ENCODE measurements at places on chromosomes 7 and 10.

- peak overlapping the region; percentile 88 for H3K27ac ChIP-seq
- no peak for DNase-seq
- H3K27me3 ChIP-seq: no peaks in the 10 kb centered on the region
- H3K4me3 ChIP-seq: peak overlapping the region; percentile 7
Measured at GRCh38 chr7:135757719-135758411, 9.3 kb upstream of the FAM180A start.

DNA sequence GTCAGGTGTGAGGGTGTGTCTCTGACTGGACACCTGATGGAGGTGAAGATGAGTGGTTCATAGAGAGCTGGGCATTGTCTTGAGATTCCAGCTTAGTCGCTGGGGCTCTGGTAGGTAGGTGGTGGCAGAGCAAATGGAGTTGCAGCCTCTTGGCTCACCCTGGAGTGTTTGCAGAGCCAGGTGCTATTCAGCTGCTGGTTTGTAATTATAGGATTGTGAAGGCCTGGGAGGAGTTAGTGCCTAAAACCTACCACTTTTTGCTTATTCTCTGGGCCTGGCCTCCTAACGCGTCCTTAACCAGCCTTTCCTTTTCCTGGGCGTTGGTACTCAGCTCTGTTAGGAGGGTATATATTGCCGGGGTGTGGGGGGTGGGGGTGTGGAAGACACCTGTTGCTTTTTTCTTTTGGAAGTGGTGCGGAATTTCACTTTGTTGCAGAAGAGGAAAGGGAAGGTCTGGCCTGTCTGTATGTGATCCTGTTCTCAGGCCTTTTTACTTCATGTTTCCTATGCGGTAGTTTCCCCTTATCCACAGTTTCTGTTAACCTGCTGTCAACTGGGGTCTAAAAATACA lies 3.2 kb downstream of the PPRC1 start:
- H3K27me3 ChIP-seq: no peaks in the 10 kb centered on the region
- no peak overlapping the region for H3K4me3 ChIP-seq
- H3K27ac ChIP-seq: no peak overlapping the region
- peaks cover 20% of the 10 kb centered on the region for H3K36me3 ChIP-seq

GRCh38 chr7:51234139-51234538 lies 82.5 kb downstream of the COBL start:
- H3K4me1 ChIP-seq: no peaks in the 10 kb centered on the region
- no peaks in the 10 kb centered on the region for H3K36me3 ChIP-seq

GRCh38 chr7:70736715-70737460 lies 395.1 kb upstream of the GALNT17 start:
- peaks cover 41% of the 10 kb centered on the region for H3K4me1 ChIP-seq
- H3K27me3 ChIP-seq: no peaks in the 10 kb centered on the region

DNA sequence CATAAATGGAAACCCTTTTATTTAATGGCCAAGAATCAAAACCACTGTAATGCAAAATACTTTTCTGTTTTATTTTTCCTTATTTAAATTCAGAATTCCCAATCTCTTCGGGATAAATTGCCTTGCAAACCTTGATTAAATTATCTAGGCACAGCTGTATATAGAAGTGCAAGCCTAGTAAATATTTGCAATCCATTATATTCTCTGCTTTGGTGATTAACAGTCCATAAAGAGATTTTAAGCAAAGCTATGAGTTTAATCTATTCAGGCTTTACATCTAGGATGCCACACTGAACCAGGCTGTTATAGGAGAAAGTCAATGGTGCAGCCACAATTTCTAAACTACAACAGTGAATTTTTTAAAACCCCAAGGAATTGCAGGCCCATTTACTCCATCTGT lies 43.6 kb upstream of the THSD7A start:
- H3K36me3 ChIP-seq: no peaks in the 10 kb centered on the region
- H3K4me1 ChIP-seq: no peaks in the 10 kb centered on the region
- no peak for DNase-seq
- no peak overlapping the region for H3K27ac ChIP-seq

DNA sequence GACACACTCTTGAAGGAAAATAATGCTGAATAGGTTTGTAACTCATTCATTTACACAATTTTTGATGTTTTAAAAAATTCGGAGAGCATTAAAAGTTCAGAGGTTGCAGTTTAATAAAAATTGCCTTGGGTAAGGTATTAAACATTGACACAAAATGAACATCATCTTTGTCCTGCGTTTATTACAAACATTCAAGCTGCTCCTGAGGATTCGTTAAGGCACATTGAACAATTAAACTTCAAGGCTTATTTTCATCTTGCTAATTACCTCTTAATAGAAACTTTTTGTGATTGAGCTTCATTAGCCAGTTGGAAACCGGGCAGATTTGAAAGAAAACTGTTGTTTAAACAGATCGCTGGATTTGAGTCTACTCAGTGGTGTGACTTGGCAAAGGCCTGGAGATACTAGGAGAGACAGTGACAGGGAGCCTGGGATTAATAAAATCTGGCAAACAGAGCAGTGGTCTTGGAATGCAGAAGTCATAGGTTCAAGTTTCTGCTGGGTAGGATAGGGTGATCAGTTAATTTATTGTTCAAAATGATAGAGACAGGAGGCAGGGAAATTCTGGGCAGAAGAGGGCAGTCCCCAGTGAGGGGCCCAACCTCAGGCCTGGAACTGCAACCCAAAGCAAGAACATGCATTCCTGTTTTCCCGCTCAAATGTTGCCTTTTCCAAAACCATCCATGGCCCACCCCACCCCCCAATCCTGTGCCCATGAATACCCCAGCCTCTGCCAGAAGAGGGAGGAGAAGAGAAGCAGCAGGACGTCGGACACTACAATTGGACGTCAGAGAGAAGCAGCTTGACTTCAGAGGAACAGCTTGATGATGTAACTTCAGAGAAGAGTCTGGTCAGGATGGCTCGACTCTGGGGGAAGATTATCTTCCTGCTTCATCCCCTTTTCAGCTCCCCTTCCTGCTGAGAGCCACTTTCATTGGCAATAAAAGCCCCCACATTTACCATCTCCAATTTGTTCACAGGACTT lies 43.5 kb upstream of the SLC35G1 start:
- no peaks in the 10 kb centered on the region for H3K4me1 ChIP-seq
- DNase-seq: no peak
- no peaks in the 10 kb centered on the region for H3K27me3 ChIP-seq
- H3K36me3 ChIP-seq: no peaks in the 10 kb centered on the region
- H3K4me3 ChIP-seq: no peak overlapping the region

DNA sequence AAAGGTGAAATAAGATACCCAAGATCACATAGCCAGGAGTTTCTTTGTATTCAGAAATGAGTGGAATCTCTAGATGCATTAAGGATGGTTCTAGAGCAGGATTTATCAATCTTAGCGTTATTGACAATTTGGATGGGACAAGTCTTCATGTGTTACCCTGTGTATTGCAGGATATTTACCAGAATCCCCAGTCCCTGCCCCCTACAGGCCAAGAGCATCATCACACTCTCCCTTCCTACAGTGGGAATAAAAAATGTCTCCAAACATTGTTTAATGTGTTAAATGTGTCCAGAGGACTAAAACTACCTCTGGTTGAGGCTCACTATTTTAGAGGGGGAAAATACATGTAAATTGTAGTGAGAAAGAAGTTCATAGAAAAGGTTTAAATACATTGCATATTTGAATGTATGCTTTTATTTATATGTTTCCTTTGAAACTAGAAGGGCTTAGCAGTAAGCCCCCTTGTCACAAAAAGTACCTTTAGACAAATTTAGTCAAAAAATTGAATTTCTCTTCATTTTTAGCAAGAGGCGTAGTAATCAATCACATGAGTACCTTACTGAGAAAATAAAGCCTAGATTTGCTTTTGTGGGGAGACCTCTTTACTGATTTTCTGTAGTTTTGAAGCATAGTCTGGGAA lies 141.2 kb downstream of the MLLT10 start:
- H3K36me3 ChIP-seq: peaks cover 18% of the 10 kb centered on the region
- no peaks in the 10 kb centered on the region for H3K4me1 ChIP-seq
- H3K27ac ChIP-seq: no peak overlapping the region
- no peak overlapping the region for H3K4me3 ChIP-seq
- no peaks in the 10 kb centered on the region for H3K27me3 ChIP-seq
- DNase-seq: peak; percentile 11

GRCh38 chr7:2969398-2970306 lies 74.0 kb downstream of the CARD11 start:
- no peak overlapping the region for H3K27ac ChIP-seq
- H3K4me3 ChIP-seq: no peak overlapping the region
- H3K4me1 ChIP-seq: no peaks in the 10 kb centered on the region

GRCh38 chr10:121952226-121952625 lies 22.8 kb downstream of the NSMCE4A start:
- H3K27me3 ChIP-seq: no peaks in the 10 kb centered on the region
- no peaks in the 10 kb centered on the region for H3K4me1 ChIP-seq
- no peak for DNase-seq
- H3K4me3 ChIP-seq: no peak overlapping the region
- H3K27ac ChIP-seq: no peak overlapping the region
- H3K36me3 ChIP-seq: peaks cover 63% of the 10 kb centered on the region

GRCh38 chr7:121831351-121831750 lies 41.6 kb upstream of the PTPRZ1 start:
- H3K27ac ChIP-seq: peak overlapping the region; percentile 59
- H3K4me1 ChIP-seq: peaks cover 10% of the 10 kb centered on the region
- no peak overlapping the region for H3K4me3 ChIP-seq

DNA sequence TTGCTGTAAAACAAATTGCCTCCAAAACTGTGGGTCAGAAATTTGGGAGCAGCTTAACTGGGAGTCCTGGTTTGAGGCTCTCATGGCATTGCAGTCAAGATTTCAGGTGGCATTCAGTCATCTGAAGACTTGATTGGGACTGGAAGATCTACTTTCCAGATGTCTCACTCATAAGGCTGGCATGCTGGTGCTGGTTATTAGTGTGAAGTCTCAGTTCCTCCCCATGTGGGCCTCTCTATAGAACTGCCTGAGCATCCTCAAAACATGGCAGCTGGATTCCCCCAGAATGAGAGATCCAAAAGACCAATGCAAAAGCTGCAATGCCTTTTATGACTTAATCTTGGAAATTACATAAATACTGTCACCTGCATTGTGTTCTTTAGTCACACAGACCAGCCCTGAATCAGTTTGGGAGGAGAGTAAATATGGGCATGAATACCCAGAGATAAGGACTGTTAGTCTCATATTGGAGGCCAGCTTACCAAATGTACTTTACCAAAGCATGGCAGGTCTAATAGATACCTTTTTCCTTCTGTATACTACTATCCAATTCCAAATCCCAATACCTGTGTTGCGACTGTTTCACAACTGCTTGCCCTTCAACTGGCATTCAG lies 6.5 kb upstream of the HERPUD2 start:
- DNase-seq: no peak
- H3K4me3 ChIP-seq: no peak overlapping the region
- H3K27ac ChIP-seq: no peak overlapping the region
- no peaks in the 10 kb centered on the region for H3K4me1 ChIP-seq

DNA sequence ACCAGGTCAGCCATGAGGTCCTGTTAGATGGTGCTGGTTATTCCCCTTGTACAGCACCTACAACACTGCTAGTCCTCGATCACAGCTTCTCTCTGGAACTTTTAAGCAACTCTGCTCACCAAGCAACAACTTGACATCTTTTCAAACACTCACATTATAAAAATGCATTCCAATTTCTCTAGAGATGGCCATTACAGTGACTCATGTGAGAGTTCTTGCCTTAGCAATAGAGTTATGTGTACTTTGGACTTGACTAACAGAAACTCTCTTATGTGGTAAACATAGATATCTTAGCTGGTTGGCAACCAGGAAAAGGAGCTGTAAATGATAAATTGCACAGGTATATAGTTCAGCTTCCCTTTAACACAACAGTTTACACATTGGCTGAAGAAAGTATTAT lies 122.2 kb downstream of the PDE1C start:
- H3K36me3 ChIP-seq: no peaks in the 10 kb centered on the region
- no peaks in the 10 kb centered on the region for H3K27me3 ChIP-seq
- no peak overlapping the region for H3K4me3 ChIP-seq
- H3K27ac ChIP-seq: no peak overlapping the region
- no peak for DNase-seq
- no peaks in the 10 kb centered on the region for H3K4me1 ChIP-seq

DNA sequence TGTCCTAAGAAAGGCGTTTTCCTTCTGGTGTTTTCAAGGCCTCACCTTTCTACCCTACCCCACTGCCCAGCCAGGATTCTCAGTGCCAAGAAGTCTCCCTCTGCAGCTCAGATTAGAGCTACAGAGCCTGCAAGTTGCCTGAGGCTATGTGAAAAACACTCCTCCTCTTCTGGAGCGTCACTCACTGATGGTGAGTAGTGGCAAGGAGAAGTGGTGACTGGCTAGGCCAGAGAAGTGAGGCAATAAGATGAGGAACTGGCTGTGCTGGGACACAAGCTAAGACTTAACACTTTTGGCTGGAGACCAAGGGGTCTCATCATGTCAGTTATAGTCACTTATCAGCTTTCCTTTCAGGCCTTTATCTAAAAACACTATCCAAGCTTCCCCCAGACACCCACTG lies 86.7 kb upstream of the PRKAR2B start:
- no peak overlapping the region for H3K27ac ChIP-seq
- H3K4me1 ChIP-seq: no peaks in the 10 kb centered on the region
- no peak for DNase-seq
- H3K27me3 ChIP-seq: no peaks in the 10 kb centered on the region
- no peak overlapping the region for H3K4me3 ChIP-seq

DNA sequence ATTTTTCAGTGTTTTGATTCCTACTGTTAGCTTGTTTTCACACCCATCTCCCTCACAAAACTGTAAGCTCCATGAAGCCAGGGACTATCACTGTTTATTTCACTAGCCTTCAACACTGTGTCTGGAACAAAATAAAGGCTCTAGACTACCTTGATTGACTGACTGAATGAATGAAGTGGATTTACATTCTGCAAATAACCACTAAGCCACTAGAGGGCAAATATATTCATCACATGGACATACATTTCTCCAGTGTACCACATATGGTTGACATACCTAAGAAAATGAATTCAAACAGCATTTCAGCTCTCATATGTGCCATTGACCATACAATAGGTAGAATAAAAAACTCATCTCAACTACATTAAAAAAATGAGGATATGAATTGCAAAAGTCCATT lies 185.9 kb downstream of the RAB11FIP2 start:
- no peaks in the 10 kb centered on the region for H3K36me3 ChIP-seq
- H3K4me3 ChIP-seq: no peak overlapping the region
- no peaks in the 10 kb centered on the region for H3K27me3 ChIP-seq
- DNase-seq: no peak

GRCh38 chr7:20348125-20348807 lies 17.6 kb downstream of the ITGB8 start:
- DNase-seq: no peak
- peaks cover 4% of the 10 kb centered on the region for H3K4me1 ChIP-seq
- H3K27me3 ChIP-seq: no peaks in the 10 kb centered on the region
- peaks cover 5% of the 10 kb centered on the region for H3K36me3 ChIP-seq
- H3K4me3 ChIP-seq: no peak overlapping the region
- peak overlapping the region; percentile 98 for H3K27ac ChIP-seq

- no peak overlapping the region for H3K27ac ChIP-seq
- H3K27me3 ChIP-seq: no peaks in the 10 kb centered on the region
- DNase-seq: no peak
- H3K36me3 ChIP-seq: no peaks in the 10 kb centered on the region
- H3K4me1 ChIP-seq: peaks cover 4% of the 10 kb centered on the region
Measured at GRCh38 chr10:6473901-6474370, 106.1 kb downstream of the PRKCQ start.
